HFFc6 (cell line): ENCODE measurements at places on chromosomes 11 and 22. TPM values are rescaled to one million over a fixed set of nuclear protein-coding genes. Genes with fewer than 3 reads are reported as not detected.

DNA sequence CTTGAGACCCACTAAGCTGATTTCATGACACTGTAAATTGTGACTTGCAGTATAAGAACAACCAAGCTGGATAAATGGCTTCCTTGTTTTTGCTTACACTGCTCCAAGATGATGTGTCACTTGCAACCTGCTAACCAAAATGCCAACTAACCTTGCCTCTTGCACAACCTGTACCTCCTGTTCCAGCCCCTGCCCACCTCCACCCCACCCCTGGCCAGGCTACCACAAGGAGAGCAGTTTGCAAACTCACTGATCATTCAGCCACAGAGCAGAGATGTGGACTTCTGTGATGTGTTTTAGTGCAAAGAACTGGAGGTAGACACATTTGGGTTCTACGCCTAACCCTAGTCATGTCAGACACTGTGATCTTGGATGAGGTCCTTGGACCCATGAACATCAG, 4.3 kb upstream of the APOL6 start:
- H3K36me3 ChIP-seq, result no peaks in the 10 kb centered on the region
- no peak overlapping the region for H3K27ac ChIP-seq
- H3K4me3 ChIP-seq, result no peak overlapping the region
- DNase-seq, result no peak
- H3K4me1 ChIP-seq, result peaks cover 39% of the 10 kb centered on the region
- no peaks in the 10 kb centered on the region; the same call in 1 of the 2 replicates for H3K27me3 ChIP-seq

- no peak overlapping the region for H3K4me3 ChIP-seq
- no peaks in the 10 kb centered on the region for H3K36me3 ChIP-seq
- peaks cover 17% of the 10 kb centered on the region for H3K4me1 ChIP-seq
These were observed 5.4 kb downstream of the IZUMO1R start for GRCh38 chr11:94309757-94310156.

KCNC1 gene
- not detected in 3 replicates for total RNA-seq

DNA sequence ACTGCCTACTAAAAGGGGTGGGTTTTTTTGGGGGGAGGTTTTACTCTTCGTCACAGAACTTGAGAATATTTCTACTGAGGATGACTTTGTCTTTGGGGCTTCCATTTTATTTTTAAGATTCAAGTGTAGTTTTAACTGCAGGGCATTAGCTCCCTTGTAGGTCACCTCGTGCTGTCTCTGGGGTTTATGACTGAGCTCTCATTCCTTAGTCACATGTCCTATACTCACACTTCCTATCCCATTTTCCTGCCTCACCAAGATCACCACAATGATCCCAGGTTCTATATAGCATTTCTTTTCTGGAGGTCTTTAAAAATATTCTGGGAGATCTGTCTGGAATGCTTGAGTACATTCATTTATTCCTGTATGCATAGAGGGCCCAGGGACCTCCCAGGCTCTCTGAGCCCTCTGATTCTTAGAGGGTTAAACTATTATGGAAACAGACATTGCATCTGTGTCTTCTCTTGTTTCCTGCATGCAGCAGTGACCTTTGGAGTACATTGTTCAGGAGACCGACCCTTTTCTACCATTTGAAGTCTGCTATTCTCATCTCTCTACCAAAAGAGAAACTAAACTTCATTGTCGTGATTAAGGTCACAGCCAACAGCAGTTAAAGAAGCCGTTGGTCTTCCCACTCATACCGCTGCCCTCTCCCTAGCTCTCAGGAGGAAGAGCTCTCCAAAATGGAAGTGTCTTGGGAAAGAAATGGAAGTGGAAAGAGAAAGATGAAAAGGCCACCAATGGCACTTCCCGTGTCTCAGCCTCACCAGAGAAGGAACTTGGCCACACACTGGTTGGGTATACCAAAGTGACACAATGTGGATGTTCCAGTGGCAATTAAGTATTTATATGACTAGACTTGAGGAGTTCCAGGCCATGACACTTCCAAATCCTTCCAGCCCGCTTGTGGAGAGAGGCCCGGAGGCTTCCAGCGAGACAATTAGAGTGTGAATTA, 77.5 kb downstream of the ZBTB16 start:
- H3K27me3 ChIP-seq, result peaks cover 31% of the 10 kb centered on the region
- H3K27ac ChIP-seq, result no peak overlapping the region
- H3K36me3 ChIP-seq, result no peaks in the 10 kb centered on the region

- H3K27me3 ChIP-seq, result peaks cover 1% of the 10 kb centered on the region; the same call in 1 of the 2 replicates
- peaks cover 6% of the 10 kb centered on the region; the same call in 1 of the 2 replicates for H3K36me3 ChIP-seq
- H3K4me3 ChIP-seq, result no peak overlapping the region
- H3K4me1 ChIP-seq, result peaks cover 7% of the 10 kb centered on the region
These were observed 28.8 kb downstream of the TBC1D22A start for GRCh38 chr22:46791201-46791731.
